CD4-positive, alpha-beta T cell treated with Interferon alpha-2 for 1 hour (primary cell): ENCODE measurements at places on chromosomes 5 and 9.

DNA sequence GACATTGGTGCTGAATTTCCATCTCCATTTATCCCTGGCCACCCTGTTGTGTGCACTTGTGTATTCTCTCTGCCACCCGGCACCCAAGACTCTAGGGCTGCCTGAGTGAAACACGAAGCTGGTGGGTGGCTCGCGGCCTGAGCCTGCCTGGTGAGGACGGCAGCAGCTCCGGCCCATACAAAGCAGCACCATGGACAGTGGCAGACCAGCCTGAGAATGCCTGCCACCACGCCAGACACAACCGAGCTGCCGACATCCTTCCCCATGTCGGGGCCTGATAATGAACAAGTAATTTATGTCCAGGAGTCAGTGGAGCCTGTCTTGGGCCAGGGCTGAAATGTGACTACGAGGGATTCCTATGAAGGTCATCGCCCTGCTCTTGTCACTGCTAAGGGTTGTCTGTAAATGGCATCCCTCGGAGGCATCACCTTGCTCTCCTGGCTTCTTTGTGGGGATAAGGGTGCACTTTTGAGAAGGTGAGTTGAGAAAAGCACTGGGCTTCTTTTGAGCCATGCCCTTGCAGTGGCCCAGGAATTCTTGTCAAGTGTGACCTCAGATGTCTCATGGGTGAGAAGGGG, 175.7 kb downstream of the MELK start:
- DNase-seq, result no peak

- DNase-seq, result no peak
These were observed 160.7 kb upstream of the PUM3 start for GRCh38 chr9:3004572-3004971.

GRCh38 chr9:95171001-95171400, 146.5 kb downstream of the FANCC start:
- DNase-seq, result no peak

- DNase-seq, result no peak
These were observed 820 bp downstream of the FBP1 start for GRCh38 chr9:94638335-94639060.

GRCh38 chr9:129245276-129245675, 67.2 kb upstream of the IER5L start:
- DNase-seq, result no peak

- no peak for DNase-seq
These were observed 24.3 kb downstream of the GLT6D1 start for GRCh38 chr9:135614821-135615665.

- no peak for DNase-seq
These were observed 69.2 kb downstream of the ANGPTL2 start for GRCh38 chr9:127053057-127053821.

GRCh38 chr5:33933723-33934169, 2.4 kb upstream of the RXFP3 start:
- no peak for DNase-seq

DNA sequence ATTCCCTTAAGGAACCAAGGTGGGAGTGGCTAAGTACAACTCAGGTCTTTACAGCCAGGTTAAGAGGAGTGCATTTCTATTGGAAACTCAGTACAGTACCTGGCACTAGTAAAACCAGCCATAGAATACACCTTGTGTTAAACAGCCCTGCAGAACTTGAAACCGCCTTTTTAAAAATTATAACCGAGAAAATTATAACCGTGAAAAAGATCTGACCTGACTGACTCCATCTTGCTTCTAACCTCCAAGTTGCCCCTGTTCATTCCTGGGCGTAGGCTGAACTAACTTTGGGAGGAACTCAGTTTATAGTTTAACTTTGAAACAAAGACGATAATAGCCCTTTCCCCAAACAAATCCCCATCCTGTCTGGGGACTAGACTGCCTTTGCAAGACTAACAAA, 132.3 kb downstream of the SUSD1 start:
- DNase-seq, result no peak

- DNase-seq, result no peak
These were observed 7.8 kb downstream of the ENG start for GRCh38 chr9:127846443-127847177.

DNA sequence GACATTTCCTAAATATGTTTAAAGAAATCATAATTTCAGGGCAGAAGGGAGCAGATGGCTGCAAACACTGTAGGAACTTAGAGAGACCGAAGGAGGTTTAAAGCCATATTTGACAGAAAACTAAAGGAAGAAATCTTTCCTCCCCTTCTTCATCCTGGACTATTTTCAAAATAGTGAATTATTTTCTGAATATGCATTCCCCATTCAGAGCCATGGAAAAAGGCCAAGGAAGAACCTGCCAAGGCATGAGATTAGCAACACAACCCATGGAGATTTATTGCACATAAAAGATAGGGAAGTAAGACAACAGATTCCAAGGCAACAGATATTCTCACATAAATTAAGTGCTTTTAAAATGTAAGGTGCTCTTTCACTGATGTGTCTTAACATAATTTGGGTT, 233.3 kb upstream of the ADAMTS16 start:
- no peak for DNase-seq

DNA sequence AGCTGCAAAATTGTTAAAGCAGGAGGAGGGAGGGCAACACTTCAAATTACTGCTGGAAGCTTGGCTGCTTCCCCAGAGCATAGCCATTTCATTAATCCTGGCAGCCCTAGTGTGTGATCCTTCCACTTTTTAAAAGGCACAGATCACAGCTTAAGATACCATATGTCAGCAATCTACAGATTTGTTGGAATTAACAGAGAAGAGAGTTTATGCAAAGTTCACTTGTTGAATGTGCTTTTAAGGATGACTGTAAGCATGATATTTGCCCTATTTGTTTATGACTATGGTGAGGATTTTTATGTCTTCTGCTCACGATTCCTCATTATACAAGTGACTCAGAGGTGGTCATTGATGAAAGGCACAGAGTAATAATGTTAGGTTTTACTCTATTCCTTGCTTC, 156.0 kb upstream of the CDKN2B start:
- no peak for DNase-seq
